ENCODE measurements at places on chromosomes 1 and 21. TPM values are rescaled to one million over a fixed set of nuclear protein-coding genes. Genes with fewer than 3 reads are reported as not detected.

GRCh38 chr1:44033041-44033575 is 1.8 kb upstream of the SLC6A9 start:
- no peak for DNase-seq

DNA sequence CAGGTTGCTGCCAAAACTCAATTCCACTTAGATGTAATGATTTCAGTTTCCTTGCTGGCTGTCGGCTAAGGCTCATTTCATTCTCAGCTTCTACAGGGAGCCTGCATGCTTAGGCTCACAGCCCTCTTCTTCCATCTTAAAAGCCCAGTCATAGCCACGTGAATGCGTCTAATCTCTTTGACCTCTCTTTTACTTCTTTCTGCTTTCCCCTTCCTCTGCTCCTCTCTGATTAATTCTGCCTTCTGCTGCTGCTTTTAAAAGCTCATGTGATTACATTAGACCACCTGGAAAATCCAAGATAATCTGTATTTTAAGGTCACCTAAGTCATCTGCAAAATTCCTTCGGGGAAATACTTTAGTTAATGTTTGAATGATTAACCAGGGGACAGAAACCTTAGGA is 812.8 kb upstream of the BRINP3 start:
- no peak for DNase-seq

DNA sequence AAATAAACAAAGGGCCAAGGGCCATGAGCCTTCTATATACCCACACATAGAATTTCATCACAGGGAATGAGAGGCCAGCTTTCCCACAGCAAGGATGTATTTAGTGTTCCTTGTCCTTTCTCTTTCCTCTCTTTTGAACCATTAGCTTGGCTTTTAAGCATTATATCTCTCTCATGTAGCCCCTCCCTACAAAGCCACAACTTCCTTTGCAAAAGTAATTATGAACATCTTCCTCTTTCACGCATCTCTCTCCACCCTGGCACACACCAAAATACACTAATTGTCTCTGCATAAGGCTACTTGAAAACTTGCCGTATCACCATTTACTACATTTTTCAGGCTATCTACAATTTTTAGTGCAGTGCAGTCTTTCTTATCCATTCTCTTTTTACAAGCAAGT is 1.9 kb upstream of the AK5 start:
- DNase-seq = no peak

- no peak for DNase-seq
Measured at GRCh38 chr1:198079432-198079951, 77.3 kb upstream of the NEK7 start.

DNA sequence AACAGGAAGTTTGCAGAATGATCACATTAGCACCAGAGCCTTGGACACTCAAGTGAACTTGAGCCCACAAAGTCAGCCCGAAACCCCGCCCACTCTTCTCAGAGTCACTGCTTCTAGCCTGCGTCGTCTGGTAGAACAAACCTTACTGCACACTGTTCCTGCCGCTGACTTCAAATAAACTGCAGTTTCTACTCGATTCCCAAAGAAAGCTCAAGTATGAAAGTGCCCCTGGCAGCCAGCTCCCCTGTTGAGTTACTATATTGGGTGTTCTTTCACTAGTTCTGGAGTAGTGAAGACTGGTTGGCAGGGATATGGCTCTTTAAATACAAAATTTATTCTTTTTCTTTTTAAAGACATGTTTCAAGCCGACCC is 164.7 kb downstream of the GALNT2 start:
- peak; percentile 95 for DNase-seq

GRCh38 chr1:66444438-66445265 is 89.3 kb upstream of the SGIP1 start:
- no peak for DNase-seq

- DNase-seq = no peak
Measured at GRCh38 chr21:37281993-37282392, 14.9 kb upstream of the VPS26C start.

- no peak for DNase-seq
Measured at GRCh38 chr1:89464008-89464407, 60.6 kb upstream of the LRRC8B start.

- peak; percentile 65 for DNase-seq
Measured at GRCh38 chr21:34545079-34545884, 33.3 kb upstream of the KCNE1 start.

GRCh38 chr1:78038071-78038470 is 7.7 kb upstream of the GIPC2 start:
- DNase-seq = no peak

GRCh38 chr21:26421724-26422123 is 151.4 kb downstream of the CYYR1 start:
- no peak for DNase-seq

GRCh38 chr1:39631361-39632322 is 7.8 kb downstream of the HEYL start:
- no peak for DNase-seq

GRCh38 chr1:207890136-207890738 is 20.7 kb downstream of the CD34 start:
- no peak for DNase-seq

- no peak for DNase-seq
Measured at GRCh38 chr1:246591958-246592357, 25.7 kb downstream of the CNST start.

- no peak for DNase-seq
Measured at GRCh38 chr1:214165850-214166374, 115.0 kb upstream of the SMYD2 start.

DNA sequence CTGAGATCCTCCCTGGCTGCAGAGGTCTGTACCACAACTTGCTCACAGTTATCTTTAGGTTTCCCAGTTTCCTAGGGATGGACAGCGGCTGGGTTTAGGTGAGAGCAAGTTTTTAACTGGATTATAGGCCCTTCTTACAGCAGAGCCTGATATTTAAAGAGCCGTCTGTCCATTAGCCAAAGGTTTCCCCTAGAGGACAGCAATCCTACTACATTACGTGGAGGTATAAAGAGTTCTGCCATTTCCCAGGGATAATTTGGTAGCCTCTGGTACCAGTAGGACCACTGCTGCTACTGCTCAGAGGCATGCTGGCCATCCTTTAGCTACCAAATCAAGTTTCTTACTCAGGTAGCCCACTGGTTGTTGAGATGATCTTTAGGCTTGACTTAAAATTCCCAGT is 21.9 kb upstream of the FCGR2A start:
- DNase-seq = no peak

- DNase-seq = peak; percentile 60
Measured at GRCh38 chr1:7070389-7071029, 285.3 kb downstream of the CAMTA1 start.

GRCh38 chr1:66175581-66175980 is 358.4 kb upstream of the SGIP1 start:
- DNase-seq = no peak

- DNase-seq = no peak
Measured at GRCh38 chr1:200143347-200143746, 115.8 kb downstream of the NR5A2 start.

- DNase-seq = no peak
Measured at GRCh38 chr1:8350914-8351684, 33.2 kb downstream of the SLC45A1 start.

DNA sequence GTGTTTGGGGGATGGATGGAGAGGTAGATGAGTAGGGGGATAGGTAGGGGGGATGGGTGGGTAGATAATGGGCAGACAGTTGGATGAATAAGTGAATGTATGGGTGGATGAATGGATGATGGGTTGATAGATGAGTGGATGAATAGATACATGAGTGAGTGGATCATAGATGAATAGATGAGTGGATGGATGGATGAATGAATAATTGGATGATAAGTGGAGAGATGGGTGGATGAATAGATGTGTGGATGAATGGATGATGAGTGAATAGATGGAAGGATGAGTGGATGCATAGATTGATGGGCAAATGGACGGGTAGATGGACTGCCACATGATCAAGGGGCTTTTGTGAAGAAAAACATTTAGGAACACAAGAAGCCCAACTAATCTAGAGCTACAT is 133.3 kb upstream of the F3 start:
- DNase-seq = no peak

DNA sequence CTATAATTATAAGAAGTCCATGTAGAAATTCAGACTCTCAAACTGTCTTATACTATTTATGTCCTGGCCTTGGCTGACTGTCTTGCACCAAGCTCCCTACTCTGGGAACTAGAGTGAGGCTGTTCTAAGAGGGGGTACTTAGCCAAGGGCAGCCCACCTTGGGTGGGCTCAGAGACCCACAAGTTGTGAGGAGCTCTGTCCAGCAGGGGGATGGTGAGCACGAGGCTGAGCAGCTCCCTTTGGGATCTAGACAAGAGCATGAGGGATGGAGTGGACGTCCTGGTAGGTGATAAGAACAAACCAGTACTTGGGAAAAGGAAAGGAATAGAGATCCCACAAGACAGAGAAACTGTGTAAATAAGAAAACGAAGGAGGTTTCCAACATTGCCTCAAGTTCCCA is 127.1 kb upstream of the SLC44A3 start:
- DNase-seq = no peak

GRCh38 chr1:63261736-63262458 is 60.5 kb upstream of the FOXD3 start:
- no peak for DNase-seq

- DNase-seq = peak; percentile 24
Measured at GRCh38 chr1:196535727-196536126, 72.5 kb downstream of the KCNT2 start.

GRCh38 chr1:28509705-28510272 is 3.9 kb downstream of the RCC1 start:
- DNase-seq = peak; percentile 44

DNA sequence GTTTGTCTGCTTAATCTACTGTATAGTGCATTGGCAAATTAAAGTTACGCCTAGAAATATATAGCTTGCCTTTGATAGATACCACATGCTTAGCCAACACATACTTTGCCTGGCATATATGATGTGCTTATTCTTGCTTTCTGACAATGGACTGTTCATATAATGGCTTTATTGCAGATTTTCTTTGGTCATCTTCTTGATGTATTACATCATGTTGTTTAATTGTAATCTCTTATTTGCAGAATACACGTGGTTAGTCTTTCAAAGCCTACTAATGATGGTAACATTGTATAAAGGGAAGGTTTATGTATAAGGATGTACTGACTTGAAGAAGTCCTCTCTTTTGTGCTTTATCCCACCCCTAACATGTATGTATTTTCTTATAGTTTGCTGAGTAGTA is 201.5 kb downstream of the PDE4B start:
- no peak for DNase-seq

DNA sequence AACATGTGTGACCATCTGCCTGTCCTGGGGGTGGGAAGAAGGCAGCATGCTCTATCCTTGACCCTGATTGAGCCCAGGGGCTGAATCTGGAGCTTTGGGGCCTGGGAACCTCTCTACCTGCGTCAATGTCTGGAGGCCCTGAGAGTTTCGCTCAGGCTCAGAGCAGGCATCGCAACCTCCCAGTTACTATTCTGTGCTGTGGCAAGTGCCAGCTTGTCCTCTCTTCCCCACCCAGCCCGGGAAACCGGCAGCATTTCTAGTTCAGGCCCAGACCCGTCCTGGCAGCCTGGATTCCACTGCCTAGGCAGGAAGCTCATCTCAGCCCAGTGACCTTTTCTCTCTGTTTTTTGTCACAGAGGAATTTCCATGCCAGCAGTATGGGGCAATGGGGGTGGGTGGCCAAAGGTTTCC is 10.0 kb upstream of the IRF6 start:
- DNase-seq = peak; percentile 23

DNA sequence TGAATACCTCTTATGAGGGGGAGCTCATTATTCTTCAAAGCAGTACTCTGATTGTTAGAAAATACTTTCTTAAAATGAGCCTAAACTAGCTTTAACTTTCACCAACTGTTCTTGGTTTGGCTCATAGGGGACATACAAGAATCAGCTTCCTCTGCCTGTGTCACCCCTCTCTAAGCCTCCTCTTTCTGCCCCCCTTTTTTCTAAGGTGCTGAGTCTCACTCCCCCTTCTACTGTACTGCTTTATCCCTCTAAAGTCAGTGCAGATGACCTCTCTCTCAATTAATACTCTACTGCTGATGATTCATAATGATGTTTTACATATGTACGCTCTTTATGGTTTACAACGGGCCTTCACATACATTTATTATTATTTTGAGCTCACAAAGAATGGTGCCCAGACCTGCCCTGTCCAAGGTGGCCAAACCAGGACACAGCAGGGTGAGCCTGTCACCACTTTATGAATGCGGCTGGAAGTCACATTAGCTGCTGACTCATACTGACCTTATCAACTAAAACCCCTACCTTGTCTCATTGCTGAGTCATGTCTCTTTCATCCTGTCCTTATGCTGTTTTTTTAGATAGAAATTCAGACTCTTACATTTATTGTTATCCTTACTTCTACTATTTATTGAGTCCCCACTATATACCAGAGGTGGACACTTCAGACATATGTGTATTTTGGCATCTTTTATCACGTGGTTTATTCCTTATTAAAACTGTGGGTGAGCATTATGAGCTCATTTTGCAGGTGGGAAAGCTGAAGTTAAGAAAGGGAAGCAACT is 126.9 kb downstream of the RNF220 start:
- peak; percentile 64 for DNase-seq

DNA sequence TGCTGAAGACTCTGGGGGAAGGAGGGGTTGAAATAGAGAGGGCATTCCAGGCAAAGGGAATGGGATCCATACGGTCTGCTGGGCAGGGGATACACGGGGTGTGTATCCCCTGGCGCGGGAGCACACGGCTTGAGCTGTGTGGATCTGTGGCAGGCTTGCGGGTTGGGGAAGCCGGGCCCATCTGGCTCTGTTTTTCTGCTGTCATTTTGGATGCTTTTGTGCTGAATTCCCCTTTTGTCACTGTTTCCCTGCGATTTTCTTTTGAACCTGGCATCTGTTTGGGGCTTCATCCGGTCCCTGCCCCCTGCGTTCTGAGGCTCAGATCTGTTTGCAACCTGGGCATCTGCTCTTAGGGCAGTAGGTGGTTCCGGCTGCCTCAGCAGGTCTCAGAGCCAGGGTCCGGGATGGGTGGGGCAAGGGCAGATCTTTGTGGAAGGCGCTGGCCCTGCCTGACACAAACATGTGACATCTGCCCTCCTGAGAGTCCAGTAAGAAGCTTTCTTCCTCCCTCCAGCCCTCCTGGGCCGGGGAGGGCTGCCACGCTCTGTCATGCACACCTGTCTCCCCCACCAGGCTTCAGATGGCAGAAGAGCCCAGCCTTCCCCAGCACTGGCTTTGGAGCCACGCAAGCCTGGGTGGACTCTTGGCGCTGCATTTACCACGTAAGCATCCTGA is 84.0 kb downstream of the IGSF21 start:
- no peak for DNase-seq

Gene IVL
- total RNA-seq = 2.2 TPM

Gene NCAM2
- total RNA-seq = not detected

Gene CD5L
- total RNA-seq = not detected

Gene BSND
- total RNA-seq = 0.10 TPM

Gene TIE1
- total RNA-seq = not detected

Gene C1orf50
- total RNA-seq = 2.0 TPM

Gene DLGAP3
- total RNA-seq = 0.44 TPM

Gene GPR3
- 2.6 TPM for total RNA-seq

Gene FAM151A
- not detected for total RNA-seq

Gene LRRN2
- total RNA-seq = not detected

Gene ARMH1
- total RNA-seq = 0.15 TPM

Gene TSPAN2
- total RNA-seq = 0.23 TPM

Gene FOXO6
- total RNA-seq = 1.5 TPM

Data from HT-29 (cell line).